Lung (tissue), 17 donors: ENCODE measurements at places on chromosomes 7 and 10. TPM values are rescaled to one million over a fixed set of nuclear protein-coding genes. Genes with fewer than 3 reads are reported as not detected.

DNA sequence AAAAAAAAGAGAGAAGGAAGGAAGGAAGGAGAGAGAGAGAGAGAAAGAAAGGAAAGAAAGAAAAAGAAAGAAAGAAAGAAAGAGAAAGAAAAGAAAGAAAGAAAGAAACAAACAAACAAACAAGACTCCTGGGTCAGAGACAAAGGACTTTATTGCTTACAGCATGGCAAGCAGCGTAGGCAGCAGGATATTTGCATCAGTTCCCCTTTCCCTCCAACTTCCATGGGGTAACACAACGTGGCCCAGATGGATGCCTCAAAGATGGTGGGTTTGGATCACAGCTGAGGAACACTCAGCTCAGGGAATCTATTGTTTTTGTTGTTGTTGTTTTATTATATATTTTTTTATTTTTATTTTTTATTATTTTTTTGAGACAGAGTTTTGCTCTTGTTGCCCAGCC lies 128.5 kb upstream of the VKORC1L1 start:
- no peak for DNase-seq
- H3K4me1 ChIP-seq = peaks cover 6% of the 10 kb centered on the region
- no peaks in the 10 kb centered on the region for H3K27me3 ChIP-seq

- no peaks in the 10 kb centered on the region for H3K4me1 ChIP-seq
- no peak overlapping the region for H3K27ac ChIP-seq
- DNase-seq = peak; percentile 9
- peaks cover 16% of the 10 kb centered on the region for H3K27me3 ChIP-seq
- no peaks in the 10 kb centered on the region for H3K36me3 ChIP-seq
- no peak overlapping the region for H3K4me3 ChIP-seq
Measured at GRCh38 chr10:133124357-133125211, 35.4 kb upstream of the KNDC1 start.

- H3K36me3 ChIP-seq = no peaks in the 10 kb centered on the region
- H3K27ac ChIP-seq = peak overlapping the region; percentile 84
- H3K4me3 ChIP-seq = no peak overlapping the region
- peaks cover 5% of the 10 kb centered on the region for H3K4me1 ChIP-seq
- no peak for DNase-seq
- H3K27me3 ChIP-seq = no peaks in the 10 kb centered on the region
Measured at GRCh38 chr10:90969947-90970673, 49.2 kb upstream of the ANKRD1 start.

Gene DYDC1
- total RNA-seq = 2.4 TPM

Gene EN2
- total RNA-seq = not detected

Gene SLC26A3
- not detected for total RNA-seq

Gene MAGI2
- 18.0 TPM for total RNA-seq

Gene HERC4
- 162 TPM for total RNA-seq

Gene NRCAM
- 32.4 TPM for total RNA-seq
